ENCODE measurements at places on chromosomes 1 and 21.

DNA sequence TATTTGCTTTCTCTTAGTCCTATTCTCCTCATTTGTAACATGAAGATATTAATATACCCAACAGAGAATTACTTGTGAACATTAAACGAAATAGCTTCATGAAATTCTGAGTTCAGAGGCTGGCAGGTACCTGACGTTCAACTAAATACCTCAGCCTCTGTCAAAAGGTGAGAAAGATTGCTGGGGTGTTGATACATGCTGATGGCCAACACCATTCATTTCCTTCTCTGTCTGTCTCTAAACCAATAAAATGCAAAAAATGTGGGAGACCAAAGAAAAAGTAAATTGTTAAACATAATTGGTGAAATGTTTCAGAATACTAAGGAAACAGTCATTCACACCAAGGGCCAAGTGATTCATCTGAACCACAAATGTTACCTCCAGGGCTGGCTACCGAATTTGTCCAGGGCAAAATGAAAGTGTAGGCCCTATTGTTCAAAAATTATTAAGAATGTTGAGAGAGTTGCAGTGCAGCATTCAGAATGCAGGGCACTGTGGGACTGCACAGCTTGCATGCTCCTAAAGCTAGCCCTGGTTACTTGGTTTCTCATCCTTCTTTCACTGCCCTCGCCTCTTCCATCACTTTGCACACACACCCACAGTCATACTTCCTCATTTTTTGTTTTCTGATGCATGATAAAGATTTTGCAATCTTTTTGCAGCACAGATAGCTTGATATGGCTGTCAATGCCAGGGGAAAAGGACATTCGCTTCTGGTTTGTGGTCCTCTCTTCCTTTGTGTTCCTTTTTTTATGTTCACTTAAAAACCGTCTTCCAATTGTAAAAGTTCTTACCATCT is 414.3 kb upstream of the NR5A2 start:
- peak; percentile 34 for DNase-seq

DNA sequence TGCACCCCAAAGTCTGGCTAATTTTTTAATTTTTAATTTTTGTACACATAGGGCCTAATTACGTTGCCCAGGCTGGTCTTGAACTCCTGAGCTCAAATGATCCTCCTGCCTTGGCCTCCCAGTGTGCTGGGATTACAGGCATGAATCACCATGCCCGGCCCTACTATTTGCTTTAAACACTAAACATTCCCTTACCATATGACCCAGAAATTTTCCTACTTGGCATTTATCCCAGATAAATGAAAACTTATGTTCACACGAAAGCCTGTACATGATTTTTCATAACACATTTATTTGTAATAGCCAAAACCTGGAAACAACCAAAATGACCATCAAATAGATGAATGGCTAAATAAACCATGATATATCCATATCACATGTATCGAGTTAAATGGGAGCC is 35.8 kb downstream of the NDUFS5 start:
- no peak for DNase-seq

- peak; percentile 6 for DNase-seq
Observed at GRCh38 chr1:224377676-224378006, 21.0 kb downstream of the CNIH4 start.

DNA sequence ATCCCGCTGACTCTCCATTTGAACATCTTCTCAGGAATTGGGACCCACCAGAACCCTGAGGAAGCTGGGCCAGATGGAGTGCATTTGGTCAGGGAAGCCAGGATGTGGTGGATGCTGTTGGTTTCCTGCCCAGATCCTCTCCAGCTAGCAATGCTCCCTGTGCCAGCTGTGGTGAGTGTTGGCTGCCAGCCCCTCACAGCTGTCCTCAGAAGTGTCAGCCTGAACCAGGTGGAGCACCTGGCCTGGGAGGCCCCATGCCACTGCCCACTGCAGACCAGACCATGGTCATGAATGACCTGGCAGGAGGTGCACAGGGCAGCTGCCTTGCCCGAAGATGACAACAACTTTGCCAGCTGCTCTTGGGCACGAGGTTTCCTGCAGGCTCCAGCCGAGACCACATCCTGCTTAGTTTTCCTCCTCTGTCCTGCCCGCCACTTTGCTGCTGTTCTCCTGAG is 54.4 kb downstream of the PRSS38 start:
- no peak for DNase-seq

DNA sequence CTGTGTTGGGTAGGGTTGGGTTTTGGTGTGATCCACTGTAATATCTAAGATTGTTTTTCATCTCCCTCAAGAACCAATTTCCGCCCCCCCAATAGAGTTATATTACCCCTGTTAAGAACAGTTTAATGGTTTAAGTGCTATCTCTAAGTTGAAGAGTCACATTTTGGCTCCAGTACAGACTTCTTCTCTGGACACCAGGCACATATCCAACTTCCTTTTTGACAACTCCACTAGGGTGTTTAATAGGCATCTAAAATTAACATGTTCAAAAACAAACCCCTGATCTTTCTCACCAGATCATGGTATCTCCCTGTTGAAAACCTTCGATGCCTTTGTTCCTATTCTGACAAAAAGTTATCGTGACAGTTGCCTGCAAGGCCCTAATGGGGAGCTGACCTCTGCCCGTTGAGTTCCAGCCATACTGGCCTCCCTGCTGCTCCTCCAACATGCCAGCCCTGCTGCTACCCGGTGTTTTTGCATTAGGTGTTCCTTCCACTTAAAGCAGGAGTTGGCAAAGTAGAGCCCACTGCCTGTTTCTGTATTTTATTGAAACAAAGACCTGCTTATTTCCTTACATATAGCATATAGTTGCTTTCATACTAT is 18.6 kb downstream of the USP24 start:
- DNase-seq = no peak

GRCh38 chr1:225768662-225769426 is 8.8 kb upstream of the SRP9 start:
- DNase-seq = no peak

DNA sequence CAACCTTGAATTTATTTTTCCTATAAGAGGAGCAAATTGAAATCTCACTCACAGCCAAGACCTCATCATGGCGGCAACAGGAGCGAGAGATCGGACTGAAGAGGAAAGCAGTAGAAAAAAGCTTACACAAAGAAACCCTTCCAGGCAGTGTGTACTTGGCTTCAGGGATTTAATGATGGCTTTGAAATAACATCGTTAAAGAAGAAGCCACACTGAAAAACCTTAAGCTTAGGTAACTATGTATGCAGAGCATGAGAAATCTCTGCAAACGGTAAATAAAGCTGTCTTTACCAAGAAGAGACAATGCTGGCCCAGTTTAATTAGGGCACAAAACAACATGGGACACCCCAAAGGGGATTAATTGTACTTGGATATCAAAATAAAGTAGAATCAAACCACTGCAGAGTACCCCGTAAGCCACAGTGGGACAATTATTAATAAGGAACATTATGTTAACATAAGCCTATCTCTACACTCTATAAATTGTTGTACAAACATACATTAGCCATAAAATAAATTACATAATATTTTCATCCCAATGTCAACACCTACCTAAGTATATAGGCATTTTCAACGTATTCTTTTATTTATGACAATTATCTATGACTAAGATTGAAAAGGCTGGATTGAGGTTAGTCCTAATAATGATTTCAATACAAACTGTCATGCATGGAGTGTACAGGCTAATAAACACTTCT is 360.2 kb upstream of the CHRM3 start:
- no peak for DNase-seq

- DNase-seq = no peak
Observed at GRCh38 chr1:54833121-54833520, 32.0 kb upstream of the TTC22 start.

DNA sequence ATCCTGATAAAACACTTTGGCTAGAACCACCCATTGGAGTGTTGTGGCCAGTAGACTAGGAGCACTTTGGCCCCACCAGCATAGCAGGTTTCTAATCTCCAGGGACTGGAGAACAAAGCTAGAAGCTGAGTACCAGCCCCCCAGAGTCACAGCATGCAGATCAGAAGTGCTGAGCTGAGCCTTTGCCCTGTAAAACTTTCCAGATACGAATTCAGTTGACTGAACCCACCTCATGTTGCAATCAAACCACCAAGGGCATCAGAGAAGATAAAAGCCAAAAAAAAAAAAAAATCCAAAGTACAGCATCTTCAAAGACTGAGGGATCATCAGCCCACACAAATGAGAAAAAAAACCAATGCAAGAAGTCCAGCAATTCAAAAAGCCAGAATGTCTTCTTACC is 8.7 kb upstream of the CD53 start:
- no peak for DNase-seq

DNA sequence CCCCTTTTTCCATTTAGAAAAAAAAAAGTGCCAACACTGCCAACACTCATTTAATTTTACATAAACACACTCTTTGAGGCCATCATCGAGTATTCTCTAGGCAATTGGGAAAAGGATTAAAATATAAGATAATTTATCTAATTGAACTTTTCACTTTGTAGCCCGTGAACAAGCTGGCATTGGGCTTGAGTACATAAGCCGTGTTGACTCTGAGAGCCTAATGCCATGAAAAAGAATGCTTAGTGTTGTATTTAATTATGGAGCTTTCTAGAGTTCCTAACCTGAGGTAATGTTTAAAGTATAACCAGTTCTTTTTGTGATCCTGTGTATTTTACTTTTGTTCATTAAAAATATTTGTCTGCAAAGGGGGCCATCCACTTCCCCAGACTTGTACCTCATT is 193.8 kb downstream of the LYPLAL1 start:
- DNase-seq = no peak

GRCh38 chr1:184406479-184406878 is 19.6 kb downstream of the C1orf21 start:
- no peak for DNase-seq

GRCh38 chr1:226041419-226041818 is 21.1 kb upstream of the H3-3A start:
- DNase-seq = no peak

DNA sequence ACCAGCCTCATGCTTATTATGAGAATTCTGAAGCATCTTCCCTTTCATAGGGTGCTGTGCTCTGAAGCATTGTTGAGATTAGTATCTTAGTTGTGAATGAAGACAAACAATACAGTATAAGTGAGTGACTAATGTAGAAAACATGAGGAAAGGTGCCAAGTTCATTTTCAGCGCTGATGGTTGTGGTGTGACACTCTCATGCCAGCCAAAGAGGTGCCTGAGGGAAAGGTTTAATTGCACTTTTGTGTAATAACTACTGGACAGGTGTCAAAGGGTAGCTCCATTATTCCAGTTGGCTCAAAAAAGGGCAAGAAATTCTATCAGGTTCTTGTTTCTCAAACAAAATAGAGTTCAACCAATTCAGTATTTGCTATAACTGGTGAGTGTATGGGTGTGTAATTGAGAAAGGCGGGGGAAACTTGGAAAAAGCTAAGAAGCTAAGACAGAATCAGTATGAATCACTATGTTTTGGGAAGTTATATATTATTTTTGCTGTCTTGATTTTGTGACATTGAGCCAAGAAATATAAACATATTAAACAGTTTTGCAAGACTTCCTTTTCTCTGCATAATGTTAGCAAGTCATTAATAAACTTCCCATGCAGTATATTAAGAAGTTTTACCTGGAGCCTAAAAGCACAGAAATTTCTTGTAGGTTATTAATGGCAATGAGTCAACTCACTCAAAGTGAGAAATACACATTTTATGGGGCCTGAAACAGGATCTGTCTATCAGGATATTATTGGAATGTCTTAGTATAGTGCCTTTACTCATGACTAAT is 31.8 kb downstream of the KCNK2 start:
- peak; percentile 22 for DNase-seq

- peak; percentile 39 for DNase-seq
Observed at GRCh38 chr1:243525085-243525487, 269.2 kb downstream of the SDCCAG8 start.

GRCh38 chr1:15953294-15953771 is 22.6 kb downstream of the ZBTB17 start:
- DNase-seq = no peak

DNA sequence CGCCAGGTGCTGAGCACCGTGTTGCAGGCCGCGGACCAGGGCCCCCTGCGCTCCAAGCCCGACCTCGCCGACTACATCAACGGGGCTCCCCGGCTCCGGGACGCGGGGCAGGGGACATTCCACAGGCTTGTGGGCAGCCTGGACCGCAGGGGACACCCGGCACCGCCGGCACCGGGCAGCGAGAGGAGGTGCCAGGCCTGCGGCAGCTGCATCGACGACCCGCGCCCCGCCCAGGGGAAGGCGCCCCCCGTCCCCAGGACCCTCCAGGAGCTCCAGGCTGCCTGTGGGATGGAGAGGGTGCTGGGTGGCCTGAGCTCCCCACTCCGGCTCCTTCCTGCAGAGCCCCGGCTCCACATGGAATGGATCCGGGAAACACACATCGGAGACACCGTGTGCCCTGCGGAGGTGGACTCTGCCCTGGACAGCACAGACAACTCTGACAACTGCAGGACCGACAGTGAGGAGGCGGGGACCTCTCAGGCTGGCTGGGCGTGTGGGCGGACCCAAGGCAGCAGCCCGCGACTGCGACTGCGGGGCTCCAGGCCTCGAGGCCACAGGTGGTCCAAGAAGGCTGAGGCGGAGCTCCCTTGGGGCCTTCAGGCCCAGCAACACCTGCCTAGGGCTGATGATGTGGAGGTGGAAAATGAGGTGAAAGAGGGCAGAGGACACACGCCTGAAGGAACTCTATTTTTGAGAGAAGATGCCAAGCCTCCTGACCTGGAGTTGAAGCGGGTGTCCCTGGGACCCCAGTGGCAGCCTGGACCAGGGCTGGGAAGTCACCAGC is 22.8 kb downstream of the KIAA1614 start:
- no peak for DNase-seq

- no peak for DNase-seq
Observed at GRCh38 chr1:47809301-47810084, 187.7 kb downstream of the TRABD2B start.

GRCh38 chr1:100051401-100051800 is 81.3 kb downstream of the SASS6 start:
- DNase-seq = no peak

GRCh38 chr1:9161342-9161741 is 32.4 kb upstream of the GPR157 start:
- DNase-seq = no peak

GRCh38 chr1:21896652-21897532 is 40.2 kb downstream of the HSPG2 start:
- no peak for DNase-seq

DNA sequence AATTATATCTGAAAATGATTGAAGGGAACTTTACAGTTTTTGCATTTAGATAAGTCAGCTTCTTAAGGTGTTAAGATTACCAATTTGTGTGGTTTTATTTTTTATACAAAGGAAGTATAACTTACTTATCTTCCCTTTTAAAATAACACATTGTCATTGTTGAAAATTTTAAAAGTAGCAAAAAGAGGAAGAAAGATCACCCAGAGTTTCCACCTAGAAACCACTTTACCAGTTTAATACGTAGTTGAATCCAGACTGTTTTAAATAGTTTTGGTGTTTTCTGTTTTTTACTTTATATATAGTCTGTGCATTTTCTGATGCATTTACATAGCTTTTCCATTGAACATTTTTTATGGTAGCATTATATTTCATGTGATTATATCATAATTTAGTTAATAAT is 6.1 kb downstream of the CCDC18 start:
- DNase-seq = no peak

GRCh38 chr1:201298396-201299381 is 15.4 kb downstream of the PKP1 start:
- DNase-seq = no peak

- no peak for DNase-seq
Observed at GRCh38 chr1:117930173-117930447, 571 bp downstream of the WDR3 start.

- no peak for DNase-seq
Observed at GRCh38 chr1:19892628-19893168, 10.5 kb downstream of the OTUD3 start.

GRCh38 chr21:45535341-45536081 is 6.7 kb downstream of the SLC19A1 start:
- DNase-seq = no peak

Data from urothelium cell line (cell line).